ENCODE measurements at places on chromosomes 4 and X.

DNA sequence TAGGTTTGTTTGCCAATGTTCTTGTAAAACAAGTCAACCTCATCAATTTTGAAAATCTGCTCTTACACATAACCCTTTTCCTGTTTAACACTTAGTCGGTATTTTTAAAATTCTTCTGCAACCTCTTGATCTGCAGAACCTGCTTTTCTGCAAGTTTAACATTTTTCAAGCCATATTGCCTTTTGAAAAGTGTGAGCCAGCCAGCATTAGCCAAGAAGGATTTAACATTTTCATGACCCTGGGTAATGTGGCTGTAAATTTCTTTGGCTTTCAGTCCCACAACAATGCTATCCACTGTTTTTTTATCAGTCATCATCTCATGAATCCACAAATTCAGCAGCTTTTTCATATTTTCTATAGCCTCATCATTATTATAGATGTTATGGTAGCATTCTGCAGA is 956.5 kb downstream of the FAT4 start:
- no peak for DNase-seq

GRCh38 chrX:38824176-38824575 is 22.9 kb downstream of the MID1IP1 start:
- DNase-seq: no peak

- no peak for DNase-seq
Measured at GRCh38 chr4:14096396-14096965, 469.0 kb upstream of the BOD1L1 start.

GRCh38 chr4:87151730-87152129 is 68.7 kb downstream of the KLHL8 start:
- no peak for DNase-seq
